Activated naive CD8-positive, alpha-beta T cell treated with anti-CD3 and anti-CD28 coated beads, Interleukin-2, amount 10 ng/mL, durations not matched to agents 7 days and 5 days (primary cell): ENCODE measurements at places on chromosomes 2 and 18. TPM values are rescaled to one million over a fixed set of nuclear protein-coding genes. Genes with fewer than 3 reads are reported as not detected.

GRCh38 chr2:222142027-222142426 is 156.8 kb downstream of the PAX3 start:
- no peaks in the 10 kb centered on the region for H3K4me1 ChIP-seq
- no peak overlapping the region for H3K27ac ChIP-seq
- DNase-seq = no peak
- H3K36me3 ChIP-seq = no peaks in the 10 kb centered on the region

DNA sequence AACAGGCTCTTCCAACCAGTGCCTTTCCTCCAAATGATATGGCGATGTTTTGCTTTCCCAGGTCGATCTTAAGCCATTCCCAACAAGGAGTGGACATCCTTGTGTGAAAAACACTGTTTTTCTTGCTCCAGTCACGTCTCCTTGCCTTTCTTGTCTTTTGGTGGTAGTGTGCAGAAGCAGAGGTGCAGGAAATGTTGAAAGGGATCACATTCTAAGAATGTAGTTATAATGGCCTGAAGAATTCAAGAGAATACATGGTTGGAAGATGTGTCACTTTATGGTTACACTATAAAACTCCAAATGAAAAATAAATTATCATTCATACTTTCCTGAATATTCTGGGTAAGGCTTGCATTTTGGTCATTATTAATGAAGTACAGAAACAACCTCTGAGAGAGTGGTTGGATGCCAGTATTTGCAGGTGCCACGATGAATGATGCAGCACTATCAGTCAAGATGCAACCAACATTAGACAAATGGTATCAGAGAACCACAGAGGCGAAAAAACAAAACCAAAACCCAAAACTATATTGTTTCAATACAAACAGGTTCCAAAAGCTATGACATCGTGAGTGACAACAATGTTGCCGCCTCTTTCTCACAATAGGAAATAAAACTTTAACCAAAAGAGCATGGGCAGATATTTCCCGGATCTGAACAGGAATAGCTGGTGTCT is 27.5 kb upstream of the POLE4 start:
- DNase-seq = no peak
- peaks cover 18% of the 10 kb centered on the region for H3K36me3 ChIP-seq
- no peak overlapping the region for H3K4me3 ChIP-seq
- H3K27me3 ChIP-seq = peaks cover 3% of the 10 kb centered on the region

TUBA3D gene
- not detected for total RNA-seq

GRCh38 chr2:53445383-53446070 is 322.1 kb upstream of the CHAC2 start:
- H3K4me1 ChIP-seq = no peaks in the 10 kb centered on the region
- H3K27ac ChIP-seq = no peak overlapping the region
- no peak overlapping the region for H3K4me3 ChIP-seq
- no peak for DNase-seq
- peaks cover 8% of the 10 kb centered on the region for H3K27me3 ChIP-seq

LIPG gene
- total RNA-seq = not detected

DNA sequence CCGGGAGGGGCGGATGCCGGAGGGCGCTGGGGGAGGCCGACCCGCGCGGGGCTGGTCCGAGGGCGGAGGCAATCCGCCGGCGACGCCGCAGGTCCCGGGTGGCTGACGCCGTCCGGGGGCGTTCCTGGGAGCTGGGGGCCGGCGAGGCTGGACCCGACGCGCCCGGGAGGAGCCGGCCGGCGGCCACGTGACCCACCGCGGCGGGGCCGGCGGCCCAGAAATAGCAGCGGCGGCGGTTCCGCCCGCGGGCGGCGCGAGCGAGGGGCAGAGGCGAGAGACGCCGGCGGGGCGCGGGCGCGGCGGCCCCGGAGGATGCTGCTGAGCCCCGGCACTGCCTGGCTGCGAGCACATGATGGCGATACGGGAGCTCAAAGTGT is at the start of gene RAB31:
TSS of gene RAB31 (plus strand) at position 245 of the 377 bp plus-strand sequence. CDS start at position 350, 105 bp downstream.
- peaks cover 23% of the 10 kb centered on the region for H3K4me1 ChIP-seq
- no peaks in the 10 kb centered on the region for H3K36me3 ChIP-seq
- DNase-seq = peak; percentile 45
- no peak within 1 kb of the TSS for H3K27ac ChIP-seq
- peak within 1 kb of the TSS; percentile 81 for H3K4me3 ChIP-seq

DNA sequence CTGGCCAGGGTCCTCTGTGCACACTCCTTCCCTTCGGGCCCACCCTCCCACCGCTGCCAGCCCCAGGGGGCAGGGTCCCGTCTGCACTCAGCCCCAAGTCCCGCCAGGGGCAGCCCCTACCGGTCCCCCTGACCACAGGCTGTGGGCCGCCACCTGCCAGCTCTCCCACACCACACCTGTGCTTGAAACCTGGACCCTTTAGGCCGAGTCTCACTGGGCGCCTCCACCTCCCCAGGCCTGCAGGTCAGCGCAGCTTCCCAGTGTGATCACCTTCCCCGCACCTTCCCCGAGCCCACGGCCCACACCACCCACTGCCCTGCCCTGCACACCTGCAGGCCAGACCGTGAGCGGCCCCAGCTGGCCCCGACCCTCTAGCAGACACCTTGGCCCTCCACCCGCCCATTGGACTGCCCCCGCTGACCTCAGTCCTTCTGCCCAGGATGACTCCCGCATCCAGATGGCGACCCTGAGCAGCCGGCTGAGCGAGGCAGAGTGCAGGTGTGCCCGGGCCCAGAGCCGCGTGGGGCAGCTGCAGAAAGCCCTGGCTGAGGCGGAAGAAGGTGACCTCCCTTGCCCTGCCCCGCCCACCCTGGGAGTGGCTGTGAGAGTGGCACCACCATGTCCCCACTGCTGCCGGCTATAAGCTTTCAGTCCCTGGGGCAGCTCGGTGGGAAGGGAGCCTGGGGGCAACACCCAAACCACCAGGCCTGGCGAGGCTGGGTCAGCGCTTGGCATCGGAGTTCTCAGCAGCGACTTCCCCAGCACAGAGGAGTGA is 31.3 kb upstream of the SNED1 start:
- peak; percentile 24 for DNase-seq
- no peak overlapping the region for H3K27ac ChIP-seq
- peaks cover 3% of the 10 kb centered on the region for H3K4me1 ChIP-seq
- H3K36me3 ChIP-seq = no peaks in the 10 kb centered on the region
- peaks cover 3% of the 10 kb centered on the region for H3K27me3 ChIP-seq

GRCh38 chr2:134738141-134738870 is 19.5 kb upstream of the TMEM163 start:
- H3K4me3 ChIP-seq = no peak overlapping the region
- peaks cover 13% of the 10 kb centered on the region for H3K27me3 ChIP-seq
- no peak overlapping the region for H3K27ac ChIP-seq
- no peak for DNase-seq
- H3K36me3 ChIP-seq = no peaks in the 10 kb centered on the region

DNA sequence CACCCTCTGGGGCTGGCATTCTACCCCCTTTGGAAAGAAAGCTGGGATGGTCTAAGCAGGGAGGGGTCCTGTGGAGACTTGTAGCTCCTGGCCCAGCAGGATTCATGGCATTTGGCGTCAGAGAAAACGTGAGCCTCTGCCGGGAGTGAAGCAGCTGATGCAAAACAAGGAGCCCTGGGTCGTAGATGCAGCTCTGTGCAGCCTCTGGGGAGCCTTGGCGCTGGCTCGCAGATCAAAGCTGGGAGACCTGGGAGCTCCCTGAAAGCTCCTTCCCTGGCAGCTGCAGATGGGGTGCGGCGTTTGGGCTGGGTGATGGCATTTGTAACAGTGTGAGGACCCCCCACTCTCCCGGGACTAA is 148.3 kb downstream of the KLHL29 start:
- no peaks in the 10 kb centered on the region for H3K27me3 ChIP-seq
- H3K4me3 ChIP-seq = peak overlapping the region; percentile 92
- peak overlapping the region; percentile 98 for H3K27ac ChIP-seq
- DNase-seq = no peak
- peaks cover 2% of the 10 kb centered on the region for H3K36me3 ChIP-seq
